ENCODE measurements at places on chromosomes 4 and X.

GRCh38 chrX:7412840-7413239 is 264.9 kb upstream of the PUDP start:
- H3K4me3 ChIP-seq = no peak overlapping the region
- no peak for DNase-seq
- no peaks in the 10 kb centered on the region for H3K27me3 ChIP-seq
- H3K36me3 ChIP-seq = no peaks in the 10 kb centered on the region
- no peak overlapping the region for H3K27ac ChIP-seq
- H3K4me1 ChIP-seq = no peaks in the 10 kb centered on the region

DNA sequence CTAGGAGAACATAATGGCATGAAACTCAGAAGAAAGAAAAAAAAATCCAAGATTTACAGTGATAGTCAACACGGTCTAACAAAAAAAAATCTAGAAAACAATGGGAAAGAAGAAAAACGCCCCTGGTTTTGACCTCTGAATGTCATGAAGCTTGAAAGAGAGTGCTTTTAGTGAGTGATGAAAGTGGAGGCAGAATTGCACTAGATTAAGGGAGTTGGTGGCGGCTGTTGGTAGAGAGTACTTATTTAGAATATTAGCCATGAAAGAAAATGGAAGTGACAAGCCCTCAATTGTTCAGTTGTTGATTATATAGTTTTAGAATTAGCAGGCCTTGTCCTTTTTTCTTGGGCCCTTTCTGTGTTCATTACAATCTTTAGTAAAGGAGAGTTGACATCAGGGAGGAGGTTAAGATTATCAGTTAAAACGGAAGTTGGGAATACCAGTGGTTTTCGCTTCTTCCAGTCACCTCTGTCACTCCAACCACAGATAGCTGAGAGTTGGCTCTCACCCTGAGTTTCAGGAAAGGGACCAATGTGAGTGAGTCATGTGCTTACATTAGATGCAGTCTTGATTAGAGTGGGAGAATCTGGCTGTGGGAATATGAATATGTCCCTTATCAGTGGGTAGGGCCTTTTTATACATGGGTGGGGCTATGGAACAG is 29.7 kb downstream of the EREG start:
- no peak overlapping the region for H3K27ac ChIP-seq
- H3K36me3 ChIP-seq = no peaks in the 10 kb centered on the region
- H3K4me1 ChIP-seq = peaks cover 12% of the 10 kb centered on the region
- H3K27me3 ChIP-seq = no peaks in the 10 kb centered on the region

DNA sequence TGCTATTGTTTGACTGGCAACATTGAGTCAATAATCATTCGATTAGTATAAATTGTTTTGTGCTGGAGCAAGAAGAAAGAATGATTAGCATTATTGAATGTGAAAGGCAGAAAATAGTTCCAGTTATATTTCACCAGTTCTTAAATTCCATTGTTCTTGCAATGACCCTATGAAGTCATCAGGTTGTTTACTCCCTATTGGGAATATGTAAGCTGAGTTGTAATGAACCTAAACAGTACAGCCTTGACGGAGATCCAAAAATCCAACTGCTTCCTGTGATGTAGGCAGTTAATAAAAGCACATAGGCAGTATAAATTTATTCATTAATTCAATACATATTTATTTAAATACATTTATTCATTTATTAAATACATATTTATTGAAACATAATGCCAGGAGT is 947.5 kb downstream of the PCDH7 start:
- DNase-seq = no peak
- H3K4me1 ChIP-seq = no peaks in the 10 kb centered on the region
- H3K4me3 ChIP-seq = no peak overlapping the region
- no peak overlapping the region for H3K27ac ChIP-seq

GRCh38 chrX:131063613-131064012 is 5.5 kb downstream of the ARHGAP36 start:
- H3K27ac ChIP-seq = no peak overlapping the region
- H3K36me3 ChIP-seq = no peaks in the 10 kb centered on the region
- no peaks in the 10 kb centered on the region for H3K27me3 ChIP-seq

DNA sequence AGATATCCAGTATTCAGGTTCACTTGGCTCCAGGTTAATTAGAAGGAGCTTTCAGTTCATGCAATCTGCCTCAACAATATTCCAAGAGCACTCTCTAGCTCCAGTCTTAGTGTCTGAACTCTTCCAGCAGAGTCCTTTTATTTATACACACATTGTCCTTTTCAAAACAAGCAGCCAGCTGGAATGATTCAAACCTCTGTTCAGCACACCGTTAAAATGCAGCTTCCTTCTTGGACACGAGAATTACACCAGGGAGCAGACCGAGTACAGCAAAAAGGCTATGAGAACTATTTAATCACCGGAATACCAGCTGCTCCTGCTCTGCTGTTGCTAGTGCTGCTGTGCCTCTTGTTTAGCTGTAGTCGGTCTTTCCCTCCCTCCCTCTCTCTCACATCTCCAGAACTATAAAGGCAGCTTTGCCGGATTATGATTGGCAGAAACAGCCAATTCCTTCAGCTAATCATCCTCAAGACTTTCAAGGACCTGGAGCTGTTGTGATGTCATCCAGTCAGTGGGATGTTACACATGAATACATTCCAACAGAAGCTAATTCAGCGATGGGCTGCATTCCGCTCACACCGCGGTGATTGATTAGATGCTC is at the start of gene NDST4:
Gene NDST4, minus strand, starts transcription at position 115 of the 601 bp plus-strand sequence. CDS start 36,584 bp downstream, outside the sequence.
- no peaks in the 10 kb centered on the region for H3K36me3 ChIP-seq
- no peak within 1 kb of the TSS for H3K4me3 ChIP-seq
- no peak for DNase-seq
- no peaks in the 10 kb centered on the region for H3K27me3 ChIP-seq

DNA sequence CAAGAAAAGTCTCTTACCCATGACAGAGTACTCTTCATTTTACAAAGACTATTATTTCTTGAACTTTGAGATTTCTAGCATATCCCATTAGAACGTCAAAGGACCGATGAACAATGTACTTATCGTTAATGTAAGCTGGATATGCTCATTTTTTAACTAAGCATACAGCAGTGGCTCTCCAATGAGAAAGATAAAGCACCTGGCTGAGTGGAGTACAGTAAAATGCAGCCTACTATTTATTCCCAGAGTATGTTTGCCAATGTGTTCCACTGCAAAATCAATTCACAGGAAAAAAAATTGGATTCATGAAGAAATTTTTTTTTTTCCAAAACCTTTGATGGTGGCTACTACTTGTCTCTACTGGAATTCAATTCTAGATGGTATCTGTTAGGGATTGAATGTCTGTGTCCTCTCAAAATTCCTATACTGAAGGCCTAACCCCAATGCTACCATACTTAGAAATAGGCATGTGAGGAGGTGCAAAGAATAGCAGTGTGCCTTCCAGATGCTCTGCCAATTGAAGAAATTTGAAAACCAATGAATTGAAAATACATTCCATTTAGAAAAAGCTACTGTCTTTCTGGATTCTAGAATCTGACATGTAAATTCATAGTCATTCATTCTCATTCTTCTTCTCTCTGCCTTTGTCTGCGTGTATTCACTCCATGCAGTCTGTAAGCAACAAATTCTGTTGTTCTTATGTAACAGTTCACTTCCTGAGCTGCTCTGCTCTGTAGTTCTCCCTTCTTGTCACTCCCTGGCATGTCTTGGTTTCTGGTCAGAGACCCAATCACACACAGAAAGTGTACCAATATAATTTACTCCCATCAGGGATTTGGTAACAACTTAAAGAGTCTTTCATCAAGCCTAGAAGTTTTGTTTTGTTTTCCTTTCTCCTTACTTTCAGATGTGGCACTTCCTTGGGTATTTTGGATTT is 61.4 kb downstream of the PAPSS1 start:
- H3K27me3 ChIP-seq = no peaks in the 10 kb centered on the region
- no peaks in the 10 kb centered on the region for H3K4me1 ChIP-seq
- DNase-seq = no peak
- no peak overlapping the region for H3K27ac ChIP-seq

GRCh38 chr4:113760094-113760794 is 1.3 kb downstream of the CAMK2D start:
- no peaks in the 10 kb centered on the region for H3K36me3 ChIP-seq
- H3K27me3 ChIP-seq = no peaks in the 10 kb centered on the region
- DNase-seq = no peak
- H3K27ac ChIP-seq = peak overlapping the region; percentile 96

GRCh38 chr4:7423391-7423790 is 11.3 kb downstream of the PSAPL1 start:
- no peaks in the 10 kb centered on the region for H3K4me1 ChIP-seq
- H3K27ac ChIP-seq = no peak overlapping the region
- no peak for DNase-seq
- H3K4me3 ChIP-seq = no peak overlapping the region
- H3K36me3 ChIP-seq = no peaks in the 10 kb centered on the region

DNA sequence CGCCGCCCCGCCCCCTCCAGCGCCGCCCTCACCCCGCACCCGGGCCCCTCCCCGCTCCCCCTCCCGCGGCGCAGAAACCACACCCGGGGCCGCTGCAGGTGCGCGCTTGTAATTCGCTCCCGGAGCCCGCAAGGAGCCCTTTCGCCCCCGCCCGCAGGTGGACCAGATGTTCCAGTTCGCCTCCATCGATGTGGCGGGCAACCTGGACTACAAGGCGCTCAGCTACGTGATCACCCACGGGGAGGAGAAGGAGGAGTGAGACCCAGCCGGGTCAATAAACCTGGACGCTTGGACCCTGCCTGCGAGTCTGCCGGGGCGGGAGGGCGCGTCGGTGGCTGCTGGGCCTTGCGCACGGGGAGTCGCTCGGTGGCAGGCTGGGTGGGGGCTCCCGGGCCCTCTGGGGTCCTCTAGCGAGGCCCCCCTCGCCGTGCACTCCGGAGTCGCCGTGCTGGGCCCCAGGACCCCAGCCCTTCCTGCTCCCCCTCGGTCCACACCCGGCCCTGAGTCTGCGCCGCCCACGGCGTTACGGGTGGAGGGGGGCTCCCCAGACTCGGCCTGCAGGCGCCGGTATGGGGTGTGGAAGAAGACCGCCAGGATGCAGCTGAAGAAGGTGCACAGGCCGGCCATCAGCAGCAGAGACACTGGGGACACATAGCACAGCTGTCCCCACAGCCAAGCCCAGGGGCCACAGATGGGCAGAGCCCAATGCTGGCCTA is 7.1 kb downstream of the SLC49A3 start:
- DNase-seq = peak; percentile 82
- peaks cover 24% of the 10 kb centered on the region for H3K4me1 ChIP-seq
- H3K27ac ChIP-seq = no peak overlapping the region
- no peaks in the 10 kb centered on the region for H3K27me3 ChIP-seq
- no peaks in the 10 kb centered on the region for H3K36me3 ChIP-seq

DNA sequence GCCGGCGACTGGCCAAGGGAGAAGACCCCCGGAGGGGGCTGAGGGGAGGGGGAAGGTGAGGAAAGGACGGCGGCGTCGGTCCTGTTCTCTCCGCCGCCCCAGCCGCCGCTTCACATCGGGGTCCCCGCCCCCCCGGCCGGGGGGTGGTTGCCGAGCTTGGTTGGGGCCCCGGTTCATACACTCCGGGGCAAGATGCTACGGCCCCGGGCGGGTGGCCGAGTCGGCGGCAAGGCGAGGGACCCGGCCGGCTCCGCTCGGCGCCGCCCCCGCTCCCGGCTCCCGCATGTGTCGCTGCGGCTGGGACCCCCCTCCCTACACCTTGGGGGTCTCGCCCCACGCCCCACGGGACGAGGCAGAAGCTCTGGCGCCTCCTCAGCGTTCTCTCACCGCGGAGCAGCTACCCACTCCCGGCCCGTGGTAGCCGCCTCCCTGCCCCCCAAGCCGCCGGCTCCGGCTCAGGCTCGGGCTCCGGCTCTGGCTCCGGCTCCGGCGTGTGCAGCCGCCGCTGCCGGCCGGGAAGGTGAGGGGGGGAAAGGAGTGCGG is 461 bp downstream of the FBXW7 start:
- H3K27ac ChIP-seq = peak overlapping the region; percentile 67
- peaks cover 33% of the 10 kb centered on the region for H3K36me3 ChIP-seq
- H3K27me3 ChIP-seq = no peaks in the 10 kb centered on the region
- DNase-seq = no peak
- peak overlapping the region; percentile 77 for H3K4me3 ChIP-seq

DNA sequence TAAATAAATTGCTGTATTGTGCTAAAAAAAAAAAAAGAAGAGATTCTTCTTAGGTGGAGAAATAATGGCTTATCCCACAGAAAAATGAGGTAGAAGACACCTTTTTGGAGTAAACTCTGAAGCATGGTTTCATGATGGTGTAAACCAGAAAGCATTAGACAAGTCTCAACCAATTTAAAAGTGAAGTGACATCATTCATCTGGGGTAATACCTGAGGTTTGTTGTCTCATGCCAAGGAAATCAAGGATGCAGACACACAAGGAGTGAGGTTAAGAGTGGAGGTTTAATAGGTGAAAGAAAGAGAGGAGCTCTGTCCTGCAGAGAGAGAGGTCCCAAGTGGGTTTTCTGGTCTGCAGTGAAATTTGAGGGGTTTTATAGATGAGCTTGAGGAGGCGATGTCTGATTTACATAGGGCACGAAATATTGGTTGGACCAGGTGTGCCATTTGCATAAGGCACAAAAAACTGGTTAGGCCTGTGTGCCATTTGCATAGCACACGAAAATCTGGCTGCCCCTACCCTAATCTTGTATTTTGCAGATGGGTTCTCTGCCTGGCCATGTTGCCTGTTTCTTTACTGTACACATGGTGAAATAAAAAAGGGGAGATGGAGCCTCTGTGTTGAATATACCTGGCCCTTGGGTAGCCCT is 25.0 kb upstream of the CWH43 start:
- H3K36me3 ChIP-seq = no peaks in the 10 kb centered on the region
- no peak overlapping the region for H3K27ac ChIP-seq
- DNase-seq = no peak
- H3K4me3 ChIP-seq = no peak overlapping the region
- H3K4me1 ChIP-seq = no peaks in the 10 kb centered on the region

GRCh38 chrX:21176921-21177571 is 197.2 kb upstream of the CNKSR2 start:
- H3K27me3 ChIP-seq = no peaks in the 10 kb centered on the region
- H3K4me1 ChIP-seq = no peaks in the 10 kb centered on the region
- H3K4me3 ChIP-seq = no peak overlapping the region
- no peak for DNase-seq
- no peak overlapping the region for H3K27ac ChIP-seq
- no peaks in the 10 kb centered on the region for H3K36me3 ChIP-seq

DNA sequence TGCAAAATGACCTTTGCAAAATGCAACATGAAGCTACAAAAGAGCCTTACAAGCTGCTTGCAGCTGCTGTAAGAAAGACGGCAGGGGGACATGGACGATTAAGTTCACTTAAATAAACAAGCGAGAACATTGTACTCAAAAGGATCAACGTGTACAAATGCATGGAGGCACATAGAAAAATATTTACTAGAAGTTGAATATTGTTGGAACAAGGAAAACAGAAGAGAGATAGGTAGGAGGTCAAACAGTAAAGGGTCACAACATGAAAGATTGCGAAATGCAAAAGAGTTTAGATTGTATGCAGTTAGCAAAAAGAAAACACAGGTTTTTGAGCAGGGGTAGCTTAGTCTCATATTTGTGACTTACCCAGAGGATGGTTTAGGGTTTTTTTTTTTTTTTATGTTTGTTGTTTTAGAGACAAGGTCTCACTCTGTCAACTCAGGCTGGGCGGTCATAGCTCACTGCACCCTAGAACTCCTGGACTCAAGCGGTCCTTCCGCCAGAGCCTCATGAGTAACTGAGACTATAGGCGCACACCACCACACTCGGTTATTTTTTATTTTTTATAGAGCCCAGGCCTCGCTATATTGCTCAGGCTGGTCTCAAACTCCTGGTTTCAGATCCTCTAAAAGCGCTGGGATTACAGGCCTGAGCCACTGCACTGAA is 1.4 kb upstream of the PHF8 start:
- no peak for DNase-seq
- H3K27ac ChIP-seq = peak overlapping the region; percentile 94
- no peaks in the 10 kb centered on the region for H3K27me3 ChIP-seq
- peaks cover 12% of the 10 kb centered on the region for H3K36me3 ChIP-seq
- H3K4me3 ChIP-seq = no peak overlapping the region
